Stimulated activated CD4-positive, alpha-beta T cell treated with anti-CD3 and anti-CD28 coated beads, Interleukin-4, amount 100 ng/mL, for 24 hours (primary cell): ENCODE measurements at places on chromosomes 3 and 15.

GRCh38 chr15:49721091-49721490 lies 100.2 kb downstream of the DTWD1 start:
- no peak for DNase-seq

GRCh38 chr15:67156834-67157233 lies 91.4 kb downstream of the SMAD3 start:
- DNase-seq: no peak

- no peak for DNase-seq
Measured at GRCh38 chr3:12613250-12613649, 50.7 kb downstream of the RAF1 start.

DNA sequence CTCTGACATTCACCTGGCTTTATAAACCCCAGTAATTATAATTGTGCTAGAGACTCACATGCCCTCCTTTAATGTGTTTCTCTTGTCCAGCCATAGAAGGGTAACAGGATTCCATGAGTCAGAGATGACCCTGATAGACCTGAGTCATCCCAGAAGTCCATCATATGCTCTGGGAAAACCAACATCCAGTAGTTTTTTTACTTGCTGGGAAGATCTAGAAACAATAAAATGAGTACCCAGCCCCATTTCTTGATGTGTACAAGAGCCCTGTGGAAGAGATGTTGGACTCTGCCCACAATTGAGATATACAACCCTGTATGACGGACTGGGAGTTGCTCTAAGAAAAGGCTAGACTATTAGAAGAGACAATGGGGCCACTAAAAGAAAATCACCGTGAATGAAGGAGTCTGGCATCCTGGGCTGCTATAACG lies 22.4 kb upstream of the THUMPD3 start:
- no peak for DNase-seq

DNA sequence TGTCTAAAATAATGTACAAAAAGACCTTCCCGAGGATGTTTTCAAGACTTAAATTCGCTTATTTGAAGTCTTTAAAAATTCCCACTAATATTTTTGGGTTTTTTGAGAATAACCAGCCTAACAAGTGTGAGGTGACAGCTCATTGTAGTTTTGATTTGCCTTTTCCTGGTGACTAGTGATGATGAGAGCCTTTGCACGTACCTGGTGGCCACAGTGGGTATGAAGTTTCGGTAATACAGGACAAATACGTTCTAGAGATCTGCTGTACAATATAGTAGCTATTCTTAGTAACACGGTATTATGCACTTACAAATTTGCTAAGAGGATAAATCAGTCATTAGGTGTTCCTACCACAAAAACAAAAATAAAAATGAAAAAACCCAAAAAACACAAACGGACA lies 124.9 kb downstream of the GRM7 start:
- DNase-seq: no peak
